ENCODE measurements at places on chromosomes 5 and 9.

GRCh38 chr9:124315882-124316281, 58.1 kb downstream of the NEK6 start:
- DNase-seq = no peak

- no peak for DNase-seq
These were observed 144.6 kb downstream of the CD180 start for GRCh38 chr5:67052034-67052433.

DNA sequence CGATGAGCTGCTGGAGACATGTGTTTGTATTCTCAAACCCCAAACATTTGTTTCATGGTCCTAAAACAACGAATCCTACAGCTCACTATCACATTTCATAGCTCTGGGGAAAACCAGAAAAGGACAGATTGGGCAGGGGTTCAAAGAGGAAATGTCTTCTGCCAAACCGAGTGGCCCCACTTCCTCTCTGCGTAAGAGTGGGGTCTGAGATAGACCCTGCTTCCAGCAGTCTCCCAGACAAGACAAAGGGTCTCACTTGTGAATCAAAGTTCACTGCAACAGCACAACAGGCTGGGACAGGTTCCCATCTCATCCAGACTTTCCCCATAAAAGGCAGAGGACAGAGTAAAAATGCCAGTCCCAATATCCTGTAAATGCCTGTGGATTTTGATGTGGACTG, 276.2 kb upstream of the SLC24A2 start:
- peak; percentile 6 for DNase-seq

GRCh38 chr9:78463750-78464149, 166.8 kb downstream of the PSAT1 start:
- no peak for DNase-seq

DNA sequence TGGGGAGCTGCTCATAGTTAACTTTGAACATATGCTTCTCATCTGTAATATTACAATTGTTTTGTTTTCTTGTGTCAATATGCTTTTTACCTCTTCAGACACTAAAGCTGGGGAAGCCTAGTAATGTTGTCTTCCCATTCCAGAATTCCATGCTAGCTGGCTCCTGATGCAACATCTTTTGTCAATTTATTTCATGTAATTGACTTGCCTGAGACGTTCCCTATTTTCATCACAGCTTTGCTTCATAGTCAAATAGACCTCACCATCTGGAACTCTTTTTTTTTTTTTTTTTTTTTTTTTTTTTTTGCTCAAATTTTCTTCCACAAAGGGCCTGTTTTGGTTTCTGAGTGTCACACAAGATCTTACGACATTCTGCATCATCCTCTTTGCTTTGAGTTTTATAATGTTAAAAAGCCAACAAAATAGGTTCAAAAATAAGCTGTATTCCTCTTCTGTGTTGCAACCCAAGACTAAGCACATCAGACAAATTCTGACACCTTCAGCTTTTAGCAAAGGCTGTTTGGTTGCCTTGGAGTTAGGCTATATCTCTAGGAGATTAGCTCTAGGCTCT, 235.2 kb downstream of the NR3C1 start:
- DNase-seq = no peak

- no peak for DNase-seq
These were observed 31.3 kb upstream of the ZFYVE16 start for GRCh38 chr5:80376557-80376956.

GRCh38 chr5:22649074-22649473, 204.1 kb downstream of the CDH12 start:
- DNase-seq = no peak

DNA sequence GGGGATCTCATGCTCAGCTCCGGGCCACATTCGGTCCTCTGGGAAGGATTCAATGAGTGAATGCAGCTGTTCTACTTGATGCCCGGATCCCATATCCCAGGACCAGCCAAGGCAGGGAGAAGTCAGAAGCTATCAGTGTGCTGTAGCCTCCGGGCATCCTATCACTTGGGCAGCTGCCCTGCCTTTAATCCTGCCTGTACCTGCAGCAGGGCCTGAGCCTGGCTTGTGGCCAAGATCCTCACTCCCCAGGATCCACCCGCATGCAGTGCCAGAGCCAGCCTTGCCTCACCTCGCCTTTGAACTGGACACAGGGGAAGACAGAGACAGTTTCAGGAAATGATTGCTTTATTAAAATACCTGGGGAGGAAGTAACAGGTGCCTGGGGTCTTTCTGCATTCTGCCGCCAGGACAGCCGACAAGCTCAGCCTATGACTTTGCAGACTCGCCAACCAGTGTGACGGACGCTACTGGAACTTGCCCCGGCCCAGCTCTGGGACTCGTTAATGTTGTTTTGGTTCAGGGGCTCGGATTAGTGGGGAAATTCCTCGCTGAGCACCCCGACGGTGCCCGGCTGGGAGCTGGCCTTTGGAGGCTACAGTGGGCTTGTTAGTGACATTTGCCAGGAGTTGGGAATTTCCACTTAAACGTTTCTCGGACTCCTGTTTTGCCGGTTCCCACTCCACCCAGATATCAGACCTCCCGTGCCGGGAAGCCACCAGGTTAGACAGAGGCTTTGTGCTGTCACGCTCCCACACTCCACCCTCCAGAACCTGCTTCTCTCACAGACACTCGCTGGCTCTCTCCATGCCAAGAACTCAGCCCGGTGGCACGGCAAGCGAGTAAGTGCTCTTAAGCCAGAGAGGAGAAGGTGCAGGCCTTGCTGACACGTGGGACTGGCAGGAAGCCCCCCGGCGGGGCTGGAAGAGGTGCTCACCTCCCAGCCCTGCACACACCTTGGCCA, 721 bp downstream of the PTGES start:
- DNase-seq = no peak

DNA sequence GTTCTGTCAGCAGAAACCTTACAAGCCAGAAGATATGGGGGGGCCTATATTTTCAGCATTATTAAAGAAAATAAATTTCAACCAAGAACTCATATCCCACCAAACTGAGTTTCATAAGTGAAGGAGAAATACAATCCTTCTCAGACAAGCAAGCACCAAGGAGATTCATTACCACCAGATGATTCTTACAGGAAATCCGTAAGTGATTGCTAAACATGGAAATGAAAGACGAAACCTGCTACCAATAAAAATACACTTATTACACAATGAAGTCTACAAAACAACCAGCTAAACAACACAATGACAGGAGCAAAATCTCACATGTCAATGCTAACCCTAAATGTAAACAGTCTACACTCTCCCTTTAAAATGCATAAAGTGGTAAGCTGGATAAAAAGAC, 17.8 kb upstream of the C9orf72 start:
- no peak for DNase-seq

DNA sequence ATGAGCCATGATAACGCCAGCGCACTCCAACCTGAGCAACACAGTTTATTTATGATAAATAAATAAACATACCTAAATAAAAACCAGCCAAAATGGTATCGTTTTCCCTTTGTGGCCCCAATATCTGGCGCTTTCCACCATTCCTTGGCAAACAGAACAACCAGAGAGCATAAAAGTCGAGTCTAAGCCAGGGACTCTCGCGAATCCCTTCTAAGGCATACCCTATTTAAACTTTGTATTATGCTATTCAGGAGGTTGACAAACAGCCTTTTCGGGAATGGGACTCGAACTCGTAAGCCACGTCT, 386 bp upstream of the MATR3 start:
- DNase-seq = no peak

All from hepatocyte (in vitro differentiated cells).